Hypothalamus (tissue), 51 donors: ENCODE measurements at places on chromosomes 4 and X.

DNA sequence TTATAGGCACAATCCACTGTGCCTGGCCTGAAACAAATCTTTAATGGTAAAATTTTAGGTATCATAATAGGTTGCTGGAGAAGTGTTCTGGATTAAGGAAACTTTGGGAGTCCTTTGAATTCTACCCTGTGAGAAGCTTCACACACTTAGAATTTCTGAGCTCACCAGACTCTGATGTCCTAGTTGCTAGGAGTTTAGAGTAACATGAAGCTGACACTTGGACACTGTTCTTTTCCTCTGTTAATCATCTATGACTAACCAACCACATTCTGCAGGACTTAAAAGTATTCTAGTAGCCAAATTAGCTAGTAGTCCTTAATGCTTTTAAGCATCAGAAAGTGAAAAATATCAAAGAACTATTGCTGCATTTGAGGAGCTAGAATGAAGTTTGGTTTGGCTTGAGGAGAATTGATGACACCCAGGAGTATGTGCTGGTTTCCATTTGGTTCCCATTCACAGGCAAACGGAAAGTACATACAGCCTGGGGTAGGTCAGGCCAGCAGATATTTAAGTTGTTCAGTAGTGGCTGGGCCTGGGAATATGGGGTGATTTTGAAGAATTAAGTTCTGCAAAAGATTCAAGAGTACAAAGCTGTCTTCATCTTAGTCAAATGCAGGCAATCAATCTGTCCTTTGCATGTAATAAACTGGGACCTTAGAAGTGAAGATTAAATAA lies 38.8 kb upstream of the IGFBP7 start:
- no peak for DNase-seq

GRCh38 chr4:64341711-64342110 lies 67.5 kb downstream of the TECRL start:
- DNase-seq, result no peak

GRCh38 chr4:140082391-140082755 lies 71.6 kb downstream of the MAML3 start:
- no peak for DNase-seq

- no peak for DNase-seq
Measured at GRCh38 chr4:187491286-187491685, 504.3 kb upstream of the ZFP42 start.

- DNase-seq, result no peak
Measured at GRCh38 chr4:55906989-55907388, 41.8 kb upstream of the CEP135 start.

DNA sequence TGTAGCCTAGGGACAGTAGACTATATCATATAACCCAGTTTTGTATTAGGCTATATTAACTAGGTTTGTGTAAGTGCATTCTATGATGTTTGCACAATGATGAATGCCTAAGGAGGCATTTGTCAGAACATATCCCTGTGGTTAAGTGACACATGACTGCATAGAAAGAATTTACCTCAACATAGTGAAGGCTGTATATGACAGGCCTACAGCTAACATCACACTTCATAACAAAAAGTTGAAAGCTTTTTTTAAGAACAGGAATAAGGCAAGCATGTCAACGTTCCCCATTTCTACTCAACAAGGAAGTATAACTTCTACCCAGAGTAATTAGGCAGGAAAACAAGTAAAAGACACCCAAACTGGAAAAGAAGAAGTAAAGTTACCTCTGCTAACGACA lies 165.9 kb upstream of the NDST4 start:
- DNase-seq, result no peak

GRCh38 chr4:128782076-128782715 lies 27.3 kb upstream of the JADE1 start:
- no peak for DNase-seq

- no peak for DNase-seq
Measured at GRCh38 chr4:2996415-2996814, 33.0 kb downstream of the GRK4 start.

GRCh38 chrX:18424482-18425198 lies 768 bp upstream of the CDKL5 start:
- DNase-seq, result no peak

DNA sequence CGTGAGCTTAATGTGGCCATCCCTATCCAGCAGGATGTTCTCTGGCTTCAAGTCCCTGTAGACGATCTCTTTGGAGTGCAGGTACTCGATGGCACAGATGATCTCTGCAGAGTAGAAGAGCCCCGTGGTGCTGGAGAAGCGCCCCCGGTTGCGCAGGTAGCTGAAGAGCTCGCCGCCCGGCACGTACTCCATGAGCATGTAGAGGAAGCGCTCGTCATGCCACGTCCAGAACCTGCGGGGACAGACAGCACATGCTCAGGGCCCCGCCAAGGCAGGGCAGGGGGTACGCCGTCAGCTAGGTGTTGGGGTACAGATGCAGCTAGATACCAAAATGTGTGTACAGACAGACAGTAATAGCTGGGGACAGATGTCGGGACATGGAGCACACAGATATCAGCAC lies 58.3 kb downstream of the PRKX start:
- no peak for DNase-seq

GRCh38 chr4:144208074-144208473 lies 67.6 kb upstream of the GYPA start:
- DNase-seq, result no peak

GRCh38 chr4:52081216-52081615 lies 30.1 kb downstream of the SPATA18 start:
- DNase-seq, result no peak

DNA sequence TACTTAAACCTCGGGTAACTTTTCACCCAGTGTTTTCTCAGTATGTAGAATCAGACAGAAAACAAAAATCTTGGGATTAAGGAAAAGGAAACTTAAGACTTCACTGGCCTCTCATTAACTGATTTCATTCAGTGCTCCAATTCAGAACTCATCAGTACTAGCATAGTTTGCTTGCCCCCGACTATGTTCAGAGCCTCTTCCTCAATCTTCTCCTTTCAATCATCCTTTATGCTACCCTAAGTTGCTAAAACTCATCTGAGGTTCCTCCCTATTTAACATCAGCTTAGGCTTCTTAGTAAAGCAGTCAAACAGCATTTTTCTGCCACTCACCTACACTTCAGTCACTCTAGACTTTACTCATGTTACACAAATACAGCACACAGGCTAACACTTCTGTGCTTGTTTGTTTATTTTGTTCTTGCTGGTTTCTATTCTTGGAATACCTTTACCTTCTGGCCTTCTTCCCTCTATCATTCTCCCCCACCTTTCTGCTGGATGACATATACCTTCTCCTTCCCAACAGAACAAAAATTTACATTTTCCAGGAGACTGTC lies 163.0 kb upstream of the TLL1 start:
- DNase-seq, result no peak

DNA sequence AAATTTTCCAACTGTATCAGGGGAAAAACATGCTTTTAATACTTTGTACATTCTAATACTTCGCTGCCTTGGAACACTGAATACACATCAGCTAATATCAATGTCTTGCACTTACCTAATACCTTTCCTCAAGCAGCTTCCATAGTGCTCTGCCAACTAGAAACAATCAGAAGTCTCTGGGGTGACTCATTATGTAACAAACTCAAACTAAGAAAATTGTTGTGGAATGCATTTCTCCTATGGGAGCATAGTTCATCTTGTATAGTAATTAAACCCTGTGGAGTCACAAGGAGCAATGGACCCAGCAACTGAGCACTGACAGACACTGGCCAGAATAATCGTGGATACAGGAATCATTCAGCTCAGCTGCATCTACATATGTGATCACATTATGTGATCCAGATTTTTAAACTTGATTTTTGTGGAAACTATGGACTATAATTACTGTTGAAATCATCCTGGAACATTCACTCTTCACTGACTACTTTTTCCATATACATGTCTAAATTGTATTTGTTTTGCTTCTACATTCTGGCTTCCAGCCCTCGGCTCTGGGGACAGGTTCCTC lies 496.9 kb downstream of the TMA16 start:
- DNase-seq, result no peak

DNA sequence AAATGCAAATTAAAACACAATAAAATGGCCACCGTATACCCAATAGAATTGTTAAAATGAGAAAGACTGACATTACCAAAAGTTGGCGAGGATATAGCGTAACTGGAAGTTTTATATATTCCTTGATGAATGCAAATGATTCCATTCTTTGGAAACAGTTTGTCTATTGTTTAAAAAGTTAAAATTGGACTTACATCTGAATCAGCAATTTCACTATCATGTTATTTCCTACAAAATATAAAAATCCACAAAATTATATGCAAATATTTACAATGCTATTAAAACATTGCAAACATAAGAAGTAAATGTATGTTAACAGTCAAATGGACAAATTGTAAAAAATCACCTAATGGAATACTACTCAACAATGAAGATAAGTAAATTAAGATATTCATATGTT lies 852.2 kb upstream of the NDST4 start:
- no peak for DNase-seq

DNA sequence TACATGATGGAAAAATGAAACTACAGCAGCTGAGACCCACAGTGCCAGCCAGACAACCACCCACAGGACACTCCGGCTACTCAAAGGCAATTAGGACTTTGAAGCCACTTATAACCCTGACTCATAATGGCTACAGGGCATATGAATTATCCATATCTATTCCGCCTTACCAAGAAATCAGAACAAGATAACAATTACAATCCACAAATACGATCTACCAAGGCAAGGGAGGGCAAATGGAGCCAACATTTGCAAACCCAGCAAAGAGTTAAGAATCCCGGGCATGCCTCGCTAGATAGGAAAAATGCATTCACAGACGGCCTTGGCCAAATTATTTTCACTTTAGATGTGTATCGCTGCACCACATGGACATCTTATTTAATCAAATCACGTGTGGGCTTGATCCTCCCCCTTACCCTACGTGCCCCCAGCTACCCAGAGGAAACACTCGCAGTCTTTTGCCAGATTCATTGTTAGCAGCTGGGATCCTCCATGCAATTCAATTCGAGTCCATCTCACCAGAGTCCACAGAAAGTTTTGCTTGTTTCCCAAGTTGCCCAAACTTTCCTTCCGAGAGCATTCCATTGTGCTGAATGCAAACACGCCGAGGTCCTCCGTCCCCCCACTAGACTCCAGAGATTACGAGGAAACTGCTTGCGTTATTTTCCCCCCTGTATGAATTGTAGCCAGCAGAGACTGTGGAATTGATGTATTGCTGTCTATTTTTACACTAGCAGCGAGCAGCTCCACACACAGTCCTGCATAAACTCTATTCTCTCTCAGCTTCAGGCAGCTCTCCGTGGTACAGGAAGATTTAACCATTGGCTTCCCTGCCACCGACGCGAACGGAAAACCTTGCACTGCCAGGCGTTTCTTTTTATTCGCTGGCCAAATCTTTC lies 1.2 kb downstream of the PPARGC1A start:
- no peak for DNase-seq

- no peak for DNase-seq
Measured at GRCh38 chrX:120357186-120357585, 4.7 kb upstream of the ATP1B4 start.

GRCh38 chr4:8830611-8831200 lies 40.9 kb downstream of the HMX1 start:
- no peak for DNase-seq

DNA sequence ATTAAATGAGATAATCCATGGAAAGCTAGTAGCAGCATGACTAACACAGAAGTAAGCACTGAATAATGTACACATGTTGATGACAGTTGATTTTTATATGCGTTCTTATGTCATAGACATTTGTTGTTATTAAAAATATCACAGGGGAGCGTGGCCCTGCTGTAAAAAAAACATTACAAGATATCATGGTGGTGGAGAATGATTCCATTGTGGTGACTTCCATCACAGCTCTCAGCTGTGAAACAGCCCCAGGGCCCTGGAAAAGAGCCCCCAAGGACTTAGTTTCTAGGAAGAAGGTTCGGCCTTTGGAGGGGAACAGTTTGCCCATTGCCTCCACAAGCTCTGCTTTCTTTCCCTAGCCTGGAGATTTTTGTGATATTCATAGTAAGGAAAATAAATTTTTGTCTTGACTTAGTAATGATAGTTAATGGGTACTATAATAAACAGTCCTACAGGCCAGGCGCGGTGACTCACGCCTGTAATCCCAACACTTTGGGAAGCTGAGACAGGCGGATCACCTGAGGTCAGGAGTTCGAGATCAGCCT lies 49.9 kb downstream of the FAM114A1 start:
- DNase-seq, result no peak

- no peak for DNase-seq
Measured at GRCh38 chrX:151984328-151984727, 9.9 kb upstream of the GABRE start.

DNA sequence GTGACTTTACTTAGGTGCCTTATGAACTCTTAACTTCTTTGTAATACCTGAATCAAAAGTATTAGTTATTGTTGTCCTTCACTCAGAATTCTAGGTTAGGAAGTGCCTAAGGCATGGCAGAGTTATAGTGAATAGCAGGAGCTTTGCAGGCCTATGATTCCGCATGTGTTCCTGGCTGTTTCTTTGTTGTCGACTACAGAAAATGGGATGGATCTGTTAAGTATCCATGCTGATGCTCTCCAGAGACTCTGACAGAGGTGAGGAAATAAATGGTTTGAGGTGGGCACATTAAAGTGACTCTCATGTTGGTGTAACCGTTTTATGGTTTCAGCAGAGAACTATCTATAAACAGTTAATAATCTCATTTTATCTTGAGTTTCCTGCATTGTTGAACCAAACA lies 1601.3 kb downstream of the PCDH7 start:
- no peak for DNase-seq

DNA sequence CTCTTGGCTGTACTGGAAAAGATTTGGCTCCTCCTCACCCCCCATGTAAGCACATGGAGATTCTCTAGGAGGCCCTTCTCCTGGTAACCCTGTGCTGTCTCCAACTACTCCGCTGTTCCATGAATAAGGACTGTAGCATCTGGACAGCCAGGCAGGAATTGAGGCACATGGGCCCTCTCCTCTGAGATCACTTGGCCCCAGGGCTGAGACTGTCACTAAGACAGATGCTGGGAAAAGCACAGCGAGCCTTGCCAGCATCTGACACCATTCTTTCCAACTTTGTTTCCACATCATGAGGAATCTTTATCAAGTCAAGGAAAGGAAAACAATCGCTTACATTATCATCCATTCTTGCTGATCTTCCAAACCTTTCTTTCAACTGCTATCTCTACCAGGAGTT lies 222.6 kb upstream of the INTU start:
- no peak for DNase-seq

DNA sequence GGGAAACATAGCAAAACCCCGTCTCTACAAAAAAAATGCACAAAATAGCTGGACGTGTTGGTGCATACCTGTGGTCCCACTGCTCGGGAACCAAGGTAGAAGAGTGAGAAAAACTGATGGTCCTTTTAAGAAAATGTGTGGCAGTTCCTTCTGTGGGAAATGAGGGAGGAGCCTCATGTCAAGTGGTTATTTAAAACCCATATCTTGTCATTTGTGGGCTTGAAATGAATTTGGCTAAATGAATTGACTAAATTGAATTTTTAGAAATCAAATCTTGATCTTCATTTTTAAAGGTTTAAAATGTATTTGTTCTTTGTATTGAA lies 16.2 kb upstream of the LAMP2 start:
- DNase-seq, result no peak

- DNase-seq, result no peak
Measured at GRCh38 chr4:15151033-15151432, 148.8 kb downstream of the CPEB2 start.
